A172 (cell line): ENCODE measurements at places on chromosomes 3 and 15. TPM values are rescaled to one million over a fixed set of nuclear protein-coding genes. Genes with fewer than 3 reads are reported as not detected.

DNA sequence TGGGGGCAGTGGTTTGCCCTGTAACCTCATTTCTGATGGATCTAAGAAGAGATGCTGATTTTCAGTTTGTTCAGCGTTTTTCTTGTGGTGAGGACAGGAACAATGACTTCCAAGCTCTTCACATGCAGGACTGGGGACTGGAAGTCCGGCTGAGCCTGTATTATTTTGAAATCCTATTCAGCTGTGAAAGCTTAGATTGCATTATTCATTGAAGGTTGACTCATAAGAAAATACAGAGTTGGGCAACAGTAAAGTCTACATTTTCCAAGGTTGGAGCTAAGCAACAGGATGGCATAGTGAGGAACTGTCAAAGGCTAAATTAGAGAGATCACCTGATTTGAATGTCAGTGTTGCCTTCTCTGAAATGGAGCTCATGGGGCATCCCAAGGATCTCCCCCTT lies 230.9 kb upstream of the FEZF2 start:
- peak; percentile 72 for DNase-seq

DNA sequence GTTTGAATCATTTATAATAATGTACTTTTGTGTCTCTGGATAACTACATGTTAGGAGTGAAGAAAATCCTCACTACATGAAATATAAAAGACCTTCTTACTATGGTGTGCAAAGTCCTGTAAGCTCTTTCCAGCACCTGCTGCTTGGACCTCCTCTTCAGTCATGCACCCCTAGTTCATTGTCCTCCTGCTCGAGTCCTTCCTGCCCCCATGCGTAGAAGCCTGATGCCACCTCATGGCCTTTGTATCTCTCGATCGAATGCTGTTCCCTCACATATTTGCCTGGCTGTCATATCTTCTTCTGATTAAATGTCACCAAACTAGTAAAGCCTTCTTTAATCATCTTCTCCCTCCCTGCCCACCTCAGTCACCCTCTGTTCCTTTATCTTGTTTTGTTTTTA lies 49.9 kb upstream of the SUCLG2 start:
- no peak for DNase-seq

GRCh38 chr3:150376001-150376848 lies 31.9 kb upstream of the TSC22D2 start:
- no peak for DNase-seq

DNA sequence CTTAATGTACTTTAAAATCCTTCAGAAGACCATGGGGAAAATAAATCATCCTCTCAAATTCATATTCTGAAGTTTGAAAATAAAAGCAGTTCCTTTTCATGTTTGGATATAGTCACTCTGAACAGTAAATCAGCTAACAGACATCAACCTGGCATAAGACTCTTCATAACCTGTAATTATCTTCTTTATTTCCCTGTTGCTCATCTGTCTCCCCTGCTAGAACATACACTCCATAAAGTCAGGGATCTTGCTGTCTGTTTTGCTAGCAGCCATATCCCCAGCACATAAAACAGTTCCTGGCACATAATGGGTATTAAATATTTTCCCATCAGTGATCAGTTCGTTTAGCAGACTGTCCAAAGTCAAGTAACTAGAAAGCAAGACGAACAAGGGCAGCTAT lies 11.2 kb downstream of the VGLL4 start:
- DNase-seq = no peak

DNA sequence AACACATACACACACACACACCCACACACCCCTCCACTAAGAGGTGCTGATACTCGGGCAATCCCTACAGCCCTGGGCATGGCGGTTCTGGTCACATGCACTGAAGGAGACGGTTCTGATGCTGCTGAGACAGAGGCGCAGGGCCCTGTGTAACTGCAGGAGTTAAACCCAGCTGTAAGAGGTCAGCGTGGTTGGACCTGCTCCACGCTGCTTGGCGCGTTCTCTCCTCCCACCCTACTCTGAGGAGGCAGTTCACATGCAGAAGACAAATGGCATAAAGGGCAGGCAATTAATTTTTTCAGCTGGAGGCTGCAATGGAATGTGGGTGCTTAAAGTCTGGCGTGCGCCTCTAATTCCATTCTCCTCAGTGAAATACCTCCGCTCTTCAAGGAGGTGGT lies 35.2 kb downstream of the GRK7 start:
- DNase-seq = no peak

- no peak for DNase-seq
These were observed 206.9 kb downstream of the RPLP1 start for GRCh38 chr15:69659454-69660050.

DNA sequence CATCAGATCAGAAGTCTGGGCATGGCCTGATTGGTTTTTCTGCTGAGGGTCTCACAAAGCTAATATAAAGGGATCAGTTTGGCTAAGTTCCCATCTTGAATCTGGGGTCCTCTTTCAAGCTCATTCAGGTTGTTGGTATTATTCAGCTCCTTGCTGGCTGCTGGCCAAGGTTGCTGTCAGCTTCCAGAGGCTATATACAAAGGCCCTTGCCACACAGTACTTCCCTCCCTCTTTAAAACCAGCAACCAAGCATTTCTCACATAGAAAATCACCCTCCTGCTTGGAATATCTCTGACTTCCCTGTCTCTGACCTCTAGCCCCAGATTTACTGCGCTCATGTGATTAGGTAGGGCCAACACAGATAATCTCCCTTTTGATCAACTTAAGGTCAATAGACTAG lies 442.9 kb downstream of the ERC2 start:
- DNase-seq = no peak

DNA sequence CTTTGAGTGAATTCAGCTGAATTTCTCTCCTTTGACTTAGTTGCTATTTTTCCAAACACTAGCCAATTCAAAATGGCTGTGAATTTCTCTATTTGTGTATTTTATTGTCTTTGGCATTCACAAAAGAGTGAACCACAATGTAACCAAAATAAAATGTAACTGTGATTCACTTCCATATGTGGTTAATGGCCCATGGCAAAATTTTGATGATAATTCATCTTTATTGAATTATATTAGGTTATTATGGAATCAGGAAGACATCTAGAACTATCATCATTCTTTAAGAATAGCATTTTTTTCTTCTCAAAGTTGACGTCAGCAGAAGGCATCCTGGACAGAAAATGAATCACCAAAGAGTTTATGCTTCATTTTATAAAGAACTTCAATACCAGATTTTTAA lies 705.3 kb upstream of the NAALADL2 start:
- no peak for DNase-seq

DNA sequence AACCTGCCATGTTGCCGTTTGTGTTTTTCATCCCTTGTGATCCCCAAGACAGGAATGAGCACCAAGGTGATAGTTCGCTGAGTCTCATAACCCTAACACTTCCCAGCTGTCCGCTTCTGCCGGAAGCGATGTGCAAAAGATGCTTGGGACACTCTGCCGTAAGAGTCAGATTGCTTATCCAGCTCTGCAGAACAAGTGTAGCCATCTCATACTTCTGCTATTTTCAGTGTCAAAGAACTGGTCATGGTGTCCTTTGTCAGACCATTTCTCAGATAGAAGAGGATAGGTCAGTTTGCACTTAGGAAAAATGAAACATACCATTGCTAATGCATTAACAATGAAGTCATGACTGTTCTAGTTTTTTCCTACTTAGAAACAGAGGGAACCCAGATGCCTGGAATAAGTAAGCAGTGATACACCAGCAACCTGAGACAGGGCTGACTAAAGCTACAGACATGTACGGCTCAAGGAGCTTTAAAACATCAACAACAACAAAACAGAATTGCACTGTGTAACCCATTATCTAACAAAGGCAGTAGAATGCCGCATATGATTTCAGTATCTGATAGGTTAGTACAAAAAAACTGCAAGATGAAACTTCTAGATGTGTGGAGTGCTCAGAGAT lies 134.0 kb upstream of the IL12A start:
- DNase-seq = peak; percentile 93

GRCh38 chr3:180036092-180036670 lies 556 bp downstream of the PEX5L start:
- no peak for DNase-seq

GRCh38 chr3:45506084-45506483 lies 88.5 kb upstream of the LIMD1 start:
- DNase-seq = no peak

GRCh38 chr15:101393172-101393571 lies 96.3 kb downstream of the PCSK6 start:
- no peak for DNase-seq

DNA sequence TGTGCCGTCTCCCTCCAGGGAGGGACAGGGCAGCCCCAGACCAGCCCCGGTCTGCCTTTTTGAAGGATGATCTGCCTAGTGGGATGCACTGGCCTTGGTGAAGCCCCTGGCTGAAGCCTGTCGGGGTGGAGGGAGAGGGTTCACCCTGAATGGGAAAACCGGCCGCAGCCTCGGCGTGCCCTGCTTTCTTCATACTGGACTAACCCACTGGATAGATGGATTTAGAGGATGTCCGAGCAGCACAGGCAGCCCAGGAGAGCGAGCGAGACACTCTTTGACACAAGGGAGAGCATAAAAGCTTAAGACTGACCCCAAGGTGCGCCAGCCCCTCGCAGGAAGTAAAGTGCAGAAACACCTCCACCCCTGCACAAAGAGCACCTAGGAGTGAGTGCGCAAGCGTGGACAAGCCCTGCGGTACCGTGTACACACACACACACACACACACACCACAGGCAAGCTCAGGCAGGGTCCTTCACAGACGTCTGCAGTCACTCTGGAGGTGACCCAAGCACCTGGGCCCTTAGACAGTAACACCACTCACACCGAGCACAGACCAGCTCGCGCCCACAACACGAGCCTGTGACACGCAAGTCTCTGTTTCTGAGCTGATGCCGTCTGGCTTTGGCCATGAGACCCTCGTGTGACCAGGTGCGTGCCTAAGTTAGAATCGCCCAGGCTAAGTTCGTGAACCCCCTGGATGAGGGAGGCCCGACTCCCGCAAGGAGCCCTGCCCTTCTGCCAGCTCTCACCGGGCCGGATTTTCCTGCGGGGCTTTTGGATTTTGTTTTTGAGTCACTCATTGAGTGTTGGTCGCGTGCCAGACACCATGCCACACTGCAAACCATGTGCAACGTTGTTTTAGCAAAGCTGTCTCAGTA lies 11.3 kb downstream of the SEMA4B start:
- DNase-seq = no peak

- DNase-seq = no peak
These were observed 114.4 kb downstream of the NTRK3 start for GRCh38 chr15:88142121-88142520.

DNA sequence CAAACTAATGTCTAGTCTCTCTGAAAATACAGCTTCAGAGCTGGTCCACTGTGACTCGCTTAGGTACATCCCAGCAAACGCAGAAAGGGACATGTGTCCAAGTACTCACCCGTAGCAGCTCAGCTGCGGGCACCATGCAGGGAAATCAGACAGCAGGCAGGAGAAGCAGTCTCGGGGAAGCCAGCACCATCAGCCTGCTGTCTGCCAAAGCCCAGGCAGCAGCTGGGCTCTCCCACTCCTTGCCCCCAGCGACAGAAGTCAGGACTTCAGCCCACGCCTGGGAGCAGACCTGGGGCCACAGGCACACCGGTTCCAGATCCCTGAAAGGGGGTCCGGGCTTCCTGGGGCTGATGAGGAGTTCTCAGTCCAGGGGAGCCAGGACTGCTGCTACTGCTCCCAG lies 34.9 kb downstream of the SEMA5B start:
- DNase-seq = no peak

- DNase-seq = peak; percentile 36
These were observed 5.2 kb upstream of the EBLN2 start for GRCh38 chr3:73056014-73056844.

GRCh38 chr3:123411340-123412040 lies 37.4 kb downstream of the ADCY5 start:
- no peak for DNase-seq

- DNase-seq = no peak
These were observed 18.4 kb upstream of the KLF13 start for GRCh38 chr15:31308185-31308639.

DNA sequence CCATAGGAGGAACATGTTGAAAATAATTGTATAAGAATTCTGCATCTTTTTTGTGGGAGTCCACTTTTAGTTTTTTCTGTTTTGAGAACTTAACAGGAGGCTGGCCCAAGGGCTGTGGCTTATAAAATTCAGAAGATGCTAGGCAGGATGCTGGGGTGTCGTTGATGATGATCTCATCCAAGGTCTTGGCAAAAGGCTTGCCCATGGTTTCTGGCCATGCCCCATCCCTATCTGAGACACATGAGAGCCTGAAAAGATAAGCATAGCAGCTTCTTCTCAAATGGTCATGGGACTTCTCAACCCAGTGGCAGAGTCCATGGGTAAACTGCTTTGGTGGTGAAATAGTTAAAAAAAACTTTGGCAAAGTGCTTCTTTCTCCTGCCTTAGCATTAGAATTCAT lies 35.2 kb downstream of the CMSS1 start:
- DNase-seq = no peak

DNA sequence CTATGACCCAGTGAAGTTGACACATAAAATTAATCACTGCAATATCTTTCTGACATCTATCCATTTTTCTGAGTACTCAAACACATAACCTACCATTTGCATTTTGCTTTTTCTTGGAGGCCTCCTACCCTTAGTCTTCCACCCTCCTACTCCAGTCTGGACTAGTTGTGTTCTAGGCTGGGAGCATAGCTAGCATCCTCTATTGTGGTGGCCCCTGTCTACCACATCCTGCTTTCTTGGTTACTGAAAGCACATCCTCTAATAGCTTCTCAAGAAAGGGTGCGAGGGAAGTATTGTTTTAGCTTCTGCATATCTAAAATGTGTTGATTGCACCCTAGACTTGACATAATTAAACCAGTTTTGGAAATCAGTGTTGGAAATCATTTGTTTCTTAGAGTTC lies 176.5 kb downstream of the THSD4 start:
- no peak for DNase-seq

DNA sequence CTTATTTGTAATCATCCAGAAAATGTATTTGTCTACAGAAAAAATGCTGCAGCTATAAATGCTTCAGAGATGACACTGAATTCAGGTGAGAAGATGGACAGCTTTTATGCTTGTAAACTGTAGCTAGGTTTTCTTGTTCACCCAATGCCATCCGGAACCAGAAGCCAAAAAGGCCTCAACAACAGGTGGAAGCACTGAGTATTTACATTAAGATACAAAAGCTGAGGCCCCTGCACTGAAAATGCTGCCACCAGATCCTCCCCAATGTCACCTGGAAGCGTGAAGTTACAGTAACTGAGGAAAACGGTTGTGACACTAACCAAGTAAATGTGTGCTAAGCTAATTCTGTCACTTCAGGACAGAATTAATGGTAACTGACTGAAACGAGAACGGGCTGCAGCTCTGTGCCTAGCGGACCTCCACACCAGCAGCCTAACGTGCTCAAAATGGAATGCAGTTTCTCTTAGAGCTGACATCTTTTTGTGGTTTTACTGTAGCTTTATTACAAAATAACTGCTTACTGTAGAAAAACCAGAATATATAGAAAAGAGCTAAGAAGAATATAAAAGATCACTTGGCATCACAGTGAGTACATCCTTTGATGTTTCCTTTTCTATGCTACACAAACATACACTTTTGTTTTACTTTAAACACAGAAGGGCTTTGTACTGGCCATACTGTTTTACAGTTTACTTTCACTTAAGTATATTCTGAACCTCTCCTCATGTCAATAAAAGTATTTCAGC lies 7.6 kb downstream of the CHSY1 start:
- DNase-seq = no peak

The MESP2 gene
- total RNA-seq = not detected in 2 replicates

The CILP gene
- total RNA-seq = not detected in 2 replicates

The DUOXA2 gene
- not detected in 2 replicates for total RNA-seq

The SERPINI2 gene
- total RNA-seq = not detected in 2 replicates

The SH3BP5 gene
- total RNA-seq = 85.4 and 90.2 TPM in 2 replicates

The KBTBD13 gene
- not detected in 2 replicates for total RNA-seq

The C3orf70 gene
- 2.1 and 2.4 TPM in 2 replicates for total RNA-seq

The AMIGO3 gene
- total RNA-seq = 0.41 and 1.0 TPM in 2 replicates

The MEX3B gene
- 4.0 and 4.7 TPM in 2 replicates for total RNA-seq
